ENCODE measurements at places on chromosomes 11 and 22.

GRCh38 chr22:36155702-36156101 is 4.9 kb downstream of the APOL3 start:
- no peak for ATAC-seq

- peak; percentile 73 for ATAC-seq
These were observed 13.1 kb downstream of the EEF1G start for GRCh38 chr11:62560566-62561103.

DNA sequence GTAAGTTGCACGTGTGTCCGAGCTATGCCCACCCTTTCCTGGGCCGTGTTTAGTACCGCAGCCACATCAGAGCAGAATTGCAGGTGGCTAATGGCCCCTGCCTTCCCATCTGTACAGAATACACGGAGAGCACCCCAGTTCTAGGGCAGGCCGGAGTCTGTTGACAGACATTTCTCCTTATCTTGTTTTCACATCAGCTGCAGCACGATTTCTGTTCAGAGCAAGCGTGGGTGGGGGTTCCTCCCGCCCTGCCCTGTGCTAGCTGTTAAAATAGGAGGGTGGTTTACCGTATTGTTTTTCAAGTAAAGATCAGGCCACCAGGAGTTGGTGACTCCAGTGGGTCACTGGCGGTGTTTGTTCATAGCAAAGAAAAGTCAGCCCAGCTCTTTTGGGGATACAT is 41.1 kb downstream of the UBASH3B start:
- ATAC-seq: no peak

- ATAC-seq: no peak
These were observed 11.2 kb downstream of the MPPED1 start for GRCh38 chr22:43423046-43423445.

GRCh38 chr11:131666617-131667016 is 296.2 kb downstream of the NTM start:
- no peak for ATAC-seq

DNA sequence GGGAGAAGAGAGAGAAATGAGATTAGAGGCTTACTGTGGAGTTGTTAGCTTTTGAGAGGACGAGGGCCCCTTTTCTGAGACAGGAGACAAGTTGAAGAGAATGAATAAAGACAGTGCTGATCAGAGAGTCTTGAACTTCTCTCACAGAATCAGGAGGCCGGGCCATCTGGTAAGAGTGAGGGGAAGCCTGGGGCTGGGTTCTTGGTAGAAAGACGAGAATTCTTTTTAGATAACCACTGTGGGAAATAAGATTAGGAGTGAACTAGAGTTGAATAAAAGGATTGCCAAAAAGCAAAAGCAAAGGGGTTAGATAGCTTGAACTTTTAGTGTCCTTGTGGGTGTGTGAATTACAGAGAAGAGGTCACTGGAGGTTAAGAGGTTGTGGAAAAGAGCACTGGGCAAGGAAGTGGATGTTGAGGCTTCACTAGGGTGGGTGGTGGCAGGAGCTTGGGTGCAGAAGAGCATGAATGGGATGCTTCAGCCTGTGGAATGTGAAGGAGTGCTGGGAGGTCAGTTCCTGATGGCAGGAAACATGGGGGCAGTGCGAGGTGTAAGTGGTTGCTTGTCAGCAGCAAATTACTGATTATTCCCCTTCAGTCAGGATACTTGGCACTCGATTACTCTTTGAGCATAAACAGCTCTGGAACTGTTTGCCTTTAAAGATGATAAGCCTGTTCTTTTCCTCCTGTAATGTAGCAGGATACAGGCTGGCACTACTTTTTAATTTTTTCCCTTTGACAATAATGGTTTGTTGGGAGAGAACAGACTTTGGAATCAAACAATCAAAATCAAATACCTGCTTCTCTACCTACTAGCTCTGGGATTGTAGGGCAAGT is 98.3 kb downstream of the ARHGAP42 start:
- ATAC-seq: no peak

DNA sequence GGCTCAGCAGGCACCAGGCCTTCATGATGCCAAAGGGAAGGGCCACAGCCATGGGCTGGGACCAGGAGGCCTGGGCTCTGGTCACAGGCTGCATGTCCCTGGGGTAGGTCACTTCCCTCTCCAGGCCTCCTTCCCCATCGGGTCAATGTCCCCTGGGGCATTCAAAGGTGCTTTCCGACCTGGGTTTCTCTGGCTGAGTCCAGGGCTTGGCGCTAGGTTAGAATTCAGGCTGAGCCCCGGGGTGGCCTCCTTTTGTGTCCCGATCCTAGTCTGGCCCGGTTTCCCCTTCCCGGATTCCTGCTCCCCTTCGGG is 12.2 kb downstream of the MAFF start:
- ATAC-seq: no peak

DNA sequence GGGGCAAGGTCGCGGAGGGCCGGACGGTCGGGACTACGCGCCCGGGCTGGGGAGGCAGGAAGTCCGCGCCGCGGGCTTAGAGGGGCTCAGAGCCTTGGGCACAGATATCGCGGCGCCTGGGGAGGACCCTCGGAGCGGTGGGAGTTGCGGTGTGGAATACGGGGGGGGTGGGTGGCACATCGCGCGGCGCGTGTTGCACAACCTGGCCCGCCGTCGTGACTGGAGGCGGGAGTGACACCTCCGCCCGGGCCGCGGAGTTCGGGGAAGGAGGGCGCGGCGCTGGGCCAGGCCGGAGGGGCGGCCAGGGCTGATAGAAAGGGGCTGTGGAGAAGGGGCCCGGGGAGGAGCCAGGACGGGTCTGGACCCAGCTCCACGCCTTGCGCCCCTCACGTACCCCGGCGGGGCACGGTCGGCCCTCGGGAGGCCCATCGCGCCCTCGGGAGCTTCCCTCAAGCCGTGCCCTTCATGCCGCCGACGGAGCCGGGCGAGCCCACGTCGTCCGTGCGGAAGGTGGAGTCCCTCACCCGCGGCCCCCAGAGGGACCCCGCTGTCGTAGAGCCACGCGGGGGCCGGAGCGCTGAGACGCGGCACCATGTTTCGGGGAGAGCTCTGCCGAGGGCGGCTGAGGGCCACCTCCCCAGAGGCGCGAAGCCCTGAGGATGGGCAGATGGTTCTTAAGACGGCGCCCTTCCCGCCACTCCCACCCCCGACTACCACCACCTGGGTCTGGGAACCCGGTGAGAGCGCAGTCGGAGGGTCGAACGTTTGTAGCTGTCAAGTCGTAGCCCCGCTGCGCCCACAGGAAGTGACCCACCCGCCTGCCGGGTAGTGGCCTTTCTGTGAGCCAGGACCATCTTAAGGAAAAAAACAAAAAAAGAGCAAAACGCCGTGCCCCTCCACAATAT is 729 bp downstream of the IL17RA start:
- ATAC-seq: no peak

DNA sequence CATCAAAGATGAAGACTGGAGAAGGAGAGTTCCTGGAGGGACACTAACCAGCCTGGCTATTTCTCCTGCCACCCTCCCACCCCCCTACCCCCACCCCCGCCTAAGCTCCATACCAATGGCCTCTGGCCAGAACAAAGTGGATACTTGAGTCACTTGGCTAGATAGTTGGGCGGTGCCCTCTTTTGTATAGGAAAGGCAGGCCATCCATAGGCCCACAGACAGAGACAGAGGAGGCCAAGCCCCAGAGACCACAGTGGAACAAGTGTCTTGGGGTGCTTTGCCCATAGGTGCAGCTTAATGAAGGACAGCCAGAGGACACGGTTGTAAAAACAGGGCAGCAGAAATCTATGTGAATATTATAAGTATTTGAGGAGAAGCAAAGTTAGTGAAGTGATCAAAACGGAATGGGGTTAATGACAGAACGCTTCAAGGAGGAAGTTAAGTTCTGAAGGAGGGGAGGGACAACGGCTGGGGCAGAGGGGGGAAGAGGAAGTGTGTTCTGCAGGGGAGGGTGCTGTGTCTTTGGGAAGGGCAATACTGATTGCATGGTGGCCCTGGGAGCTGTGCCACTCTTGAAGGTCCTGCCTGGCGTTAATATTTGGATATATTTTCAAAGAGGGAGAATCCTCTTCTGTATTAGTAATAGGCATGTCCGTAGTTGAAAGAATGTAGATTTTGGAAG is 32.7 kb downstream of the FLI1 start:
- ATAC-seq: no peak

DNA sequence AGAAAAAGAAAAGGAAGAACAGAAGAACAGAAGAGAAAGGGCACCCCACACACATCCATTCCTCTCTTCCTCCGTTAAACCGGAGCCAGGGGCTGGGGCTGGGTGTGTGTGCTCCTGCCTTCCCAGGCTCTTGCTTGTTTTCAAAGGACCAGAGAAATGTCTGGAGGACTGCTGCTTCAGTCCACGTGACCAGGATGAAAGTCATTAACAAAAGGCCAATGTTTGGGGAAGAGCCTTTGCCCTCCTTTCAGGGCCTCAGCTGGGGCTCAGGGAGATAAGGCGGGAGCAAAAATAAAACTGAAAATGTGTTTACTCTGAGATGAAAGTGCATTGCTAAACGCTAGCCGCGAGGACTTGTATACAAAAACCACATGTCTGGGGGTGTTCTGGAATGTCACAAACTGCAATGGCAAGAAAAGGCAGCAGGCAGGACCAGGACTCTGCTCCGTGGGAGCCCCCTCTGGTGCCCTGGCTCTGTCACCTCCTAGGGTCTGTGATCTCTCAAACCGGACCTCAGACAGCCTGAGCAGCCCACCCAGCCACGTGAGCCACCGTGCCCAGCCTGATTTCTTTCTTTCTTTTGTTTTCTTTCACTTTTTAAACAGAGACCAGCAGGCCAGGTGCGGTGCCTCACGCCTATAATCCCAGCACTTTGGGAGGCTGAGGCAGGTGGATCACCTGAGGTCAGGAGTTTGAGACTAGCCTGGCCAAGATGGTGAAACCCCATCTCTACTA is 31.6 kb upstream of the MYH9 start:
- ATAC-seq: no peak

GRCh38 chr11:30045921-30046577 is 29.2 kb upstream of the KCNA4 start:
- ATAC-seq: no peak

- ATAC-seq: no peak
These were observed 28.6 kb upstream of the ELFN2 start for GRCh38 chr22:37455896-37456295.

- ATAC-seq: no peak
These were observed 31.1 kb downstream of the SGSM3 start for GRCh38 chr22:40401532-40401931.

DNA sequence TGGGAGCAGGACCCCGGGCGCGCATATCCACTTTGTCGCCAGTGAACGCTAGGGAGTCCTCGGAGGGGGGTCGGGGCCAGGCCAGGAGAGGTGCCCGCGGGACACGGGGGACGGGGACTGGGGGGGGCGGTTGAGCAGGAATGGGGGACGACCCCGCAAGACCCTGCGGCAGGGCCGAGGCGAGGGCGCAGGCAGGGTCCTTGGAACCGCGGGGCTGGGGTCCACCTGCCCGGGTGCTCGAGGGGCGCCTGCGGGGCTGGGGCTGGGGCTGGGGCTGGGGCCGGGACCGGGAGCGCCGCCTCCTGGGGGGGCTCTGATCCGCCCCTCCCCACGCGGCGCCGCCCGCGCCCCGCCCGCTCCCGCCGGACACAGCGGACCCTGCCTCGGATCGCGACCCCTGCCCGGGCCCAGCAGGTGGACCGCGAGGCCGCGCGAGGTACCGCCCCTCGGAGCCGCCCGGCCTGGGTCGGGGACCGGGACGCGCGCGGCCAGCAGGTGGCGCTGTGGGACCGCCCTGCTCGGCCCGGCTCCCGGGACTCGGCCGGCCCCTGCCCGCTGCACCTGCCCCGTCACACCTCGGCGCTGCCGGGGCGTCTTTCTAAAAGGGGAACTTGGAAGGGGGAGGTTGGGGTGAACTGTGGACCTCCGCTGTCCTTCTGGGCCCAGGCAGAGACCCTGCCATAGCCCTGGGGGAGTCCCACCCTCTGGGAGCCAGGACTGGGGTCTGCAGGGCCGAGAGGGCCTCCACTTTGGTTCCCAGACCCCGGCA is 11.0 kb downstream of the CRELD2 start:
- ATAC-seq: peak; percentile 87

DNA sequence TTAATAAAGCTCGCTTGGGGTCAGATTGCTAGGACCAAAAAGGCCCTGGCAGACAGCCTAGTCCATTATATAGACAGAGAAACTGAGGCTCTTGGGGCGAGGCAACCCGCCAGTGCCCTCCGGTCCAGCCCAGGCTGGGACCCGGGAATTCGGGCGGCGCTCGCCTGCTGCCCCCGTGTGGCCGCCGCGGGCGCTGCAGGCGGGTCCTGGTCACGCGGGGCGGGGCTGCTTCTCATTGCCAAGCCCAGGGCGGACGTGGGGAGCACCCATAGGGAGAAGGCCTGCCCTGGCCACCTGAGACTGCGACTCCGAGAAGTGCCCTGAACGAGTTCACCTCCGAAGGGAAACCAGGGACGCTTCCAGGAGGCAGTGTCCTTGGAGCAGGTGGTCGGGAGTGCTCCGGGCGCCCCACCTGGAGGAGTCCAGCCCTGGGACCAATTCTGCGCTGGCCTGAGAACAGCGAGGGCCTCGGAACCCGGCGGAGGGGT is 36.0 kb upstream of the CSNK1E start:
- ATAC-seq: peak; percentile 90

- peak; percentile 10 for ATAC-seq
These were observed 31.5 kb downstream of the TRMU start for GRCh38 chr22:46366801-46367706.

- peak; percentile 25 for ATAC-seq
These were observed 1.7 kb downstream of the PDE3B start for GRCh38 chr11:14645015-14645912.

- no peak for ATAC-seq
These were observed 69.4 kb downstream of the DDX10 start for GRCh38 chr11:108734283-108734682.

GRCh38 chr11:42996421-42997307 is 315.1 kb upstream of the API5 start:
- ATAC-seq: no peak

GRCh38 chr11:35040221-35040942 is 98.6 kb upstream of the CD44 start:
- ATAC-seq: peak; percentile 35

DNA sequence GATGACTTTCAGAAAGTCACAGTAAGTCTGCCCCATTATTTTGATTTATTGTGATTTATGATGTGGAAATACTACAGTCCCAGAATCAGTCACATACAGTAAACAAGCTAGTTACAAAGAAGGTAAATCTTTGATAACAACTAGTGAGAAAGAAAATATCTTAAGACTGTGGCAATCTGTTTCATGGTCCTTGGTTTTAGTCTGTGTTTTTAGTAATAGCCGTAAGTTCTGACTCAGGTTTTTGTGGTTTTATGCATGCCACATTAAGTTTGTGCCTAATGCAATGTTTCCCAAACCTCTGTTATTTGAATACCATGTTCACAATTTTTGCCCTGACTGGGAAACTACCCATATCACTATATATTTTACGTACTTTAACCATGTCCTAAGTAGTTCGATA is 6.7 kb downstream of the CEP295 start:
- ATAC-seq: no peak

DNA sequence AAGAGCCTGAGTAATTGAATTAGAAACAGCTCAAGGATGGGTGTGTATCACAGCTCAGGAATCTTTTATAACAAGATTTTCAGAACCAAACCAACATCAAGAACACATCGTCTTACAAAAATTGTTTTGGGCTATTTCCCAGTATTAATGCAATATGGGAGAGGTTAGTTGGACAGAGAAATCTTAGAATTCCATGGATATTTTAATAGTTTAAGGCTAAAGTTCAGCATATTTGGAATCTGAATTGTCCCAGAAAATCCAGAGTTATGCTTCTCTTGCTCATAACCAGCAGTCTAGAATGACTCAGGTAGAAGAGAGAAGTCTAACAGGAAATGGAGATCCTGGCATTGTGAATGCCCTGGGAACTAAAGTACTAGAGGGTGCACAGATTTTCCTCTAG is 74.6 kb downstream of the ADM start:
- no peak for ATAC-seq
